Activated CD8-positive, alpha-beta memory T cell treated with anti-CD3 and anti-CD28 coated beads, Interleukin-2, amount 10 ng/mL, durations not matched to agents 7 days and 5 days (primary cell): ENCODE measurements at places on chromosomes 7 and 10. TPM values are rescaled to one million over a fixed set of nuclear protein-coding genes. Genes with fewer than 3 reads are reported as not detected.

DNA sequence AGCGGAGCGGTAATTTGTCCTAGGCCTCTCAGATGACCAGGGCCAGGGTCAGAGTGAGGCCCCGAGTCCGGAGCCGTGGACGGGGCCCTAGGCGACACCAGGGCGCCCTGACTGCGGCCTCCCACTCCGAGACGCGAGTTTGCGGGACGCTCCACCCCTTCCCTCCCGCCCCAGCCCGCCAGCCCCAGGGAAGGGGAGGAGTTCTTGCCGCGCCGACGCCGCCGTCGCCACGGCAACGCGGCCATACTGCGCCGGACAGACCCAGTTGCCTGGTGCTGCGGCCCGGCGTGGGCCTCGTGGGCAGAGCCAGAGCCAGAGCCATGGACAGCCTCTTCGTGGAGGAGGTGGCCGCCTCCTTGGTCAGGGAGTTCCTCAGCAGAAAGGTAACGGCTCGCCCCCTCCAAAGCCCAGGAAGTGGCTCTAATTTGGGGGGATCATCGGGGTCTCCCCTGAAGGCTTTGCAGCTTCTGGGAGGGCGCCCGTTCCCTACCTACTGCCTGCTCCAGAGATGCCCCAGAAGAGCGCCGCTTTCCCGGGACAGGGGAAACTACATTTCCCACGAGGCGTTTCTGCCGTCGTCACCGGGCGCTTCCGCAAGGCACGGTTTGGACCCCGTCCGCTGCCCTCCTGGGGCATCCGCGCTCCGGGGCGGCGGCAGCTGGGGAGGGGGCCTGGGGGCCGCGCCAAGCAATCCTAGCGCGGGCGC lies at the start of gene MINDY4:
Gene MINDY4, plus strand, starts transcription at position 244 of the 706 bp plus-strand sequence. Its CDS starts 77 bp downstream, at position 321.
- H3K4me1 ChIP-seq: peaks cover 6% of the 10 kb centered on the region
- peak within 1 kb of the TSS; percentile 71 for H3K27ac ChIP-seq
- peak within 1 kb of the TSS; percentile 76 for H3K4me3 ChIP-seq
- peak; percentile 82 for DNase-seq

DNA sequence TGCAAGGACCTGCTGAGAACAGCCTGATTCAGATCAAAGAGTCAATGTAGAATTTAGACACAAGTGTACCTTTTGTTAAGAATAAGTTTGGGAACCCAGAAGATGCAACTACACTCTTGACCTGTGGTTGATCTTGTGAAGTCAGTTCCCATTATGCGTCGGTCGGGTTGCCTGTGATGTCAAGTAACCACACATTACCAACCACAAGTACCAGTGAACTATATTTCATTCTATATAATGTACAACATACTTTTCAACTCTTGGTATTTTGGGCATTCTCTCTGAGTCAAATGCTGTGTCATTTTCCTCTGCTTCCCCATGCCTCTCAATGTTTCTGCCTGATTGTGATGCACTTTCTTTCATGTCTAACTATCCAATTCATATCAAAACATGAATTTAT lies 426.2 kb downstream of the ETV1 start:
- DNase-seq: no peak
- no peak overlapping the region for H3K4me3 ChIP-seq
- H3K4me1 ChIP-seq: peaks cover 5% of the 10 kb centered on the region
- no peaks in the 10 kb centered on the region for H3K36me3 ChIP-seq
- H3K27me3 ChIP-seq: no peaks in the 10 kb centered on the region

LAMB1 gene
- total RNA-seq: not detected

- peaks cover 43% of the 10 kb centered on the region for H3K36me3 ChIP-seq
- no peak overlapping the region for H3K4me3 ChIP-seq
- H3K27me3 ChIP-seq: no peaks in the 10 kb centered on the region
- DNase-seq: no peak
Measured at GRCh38 chr10:80148166-80148805, 15.8 kb downstream of the PLAC9 start.
